ENCODE measurements at places on chromosomes 7 and 10. TPM values are rescaled to one million over a fixed set of nuclear protein-coding genes. Genes with fewer than 3 reads are reported as not detected.

Gene PTN
- total RNA-seq: 4.3 TPM

DNA sequence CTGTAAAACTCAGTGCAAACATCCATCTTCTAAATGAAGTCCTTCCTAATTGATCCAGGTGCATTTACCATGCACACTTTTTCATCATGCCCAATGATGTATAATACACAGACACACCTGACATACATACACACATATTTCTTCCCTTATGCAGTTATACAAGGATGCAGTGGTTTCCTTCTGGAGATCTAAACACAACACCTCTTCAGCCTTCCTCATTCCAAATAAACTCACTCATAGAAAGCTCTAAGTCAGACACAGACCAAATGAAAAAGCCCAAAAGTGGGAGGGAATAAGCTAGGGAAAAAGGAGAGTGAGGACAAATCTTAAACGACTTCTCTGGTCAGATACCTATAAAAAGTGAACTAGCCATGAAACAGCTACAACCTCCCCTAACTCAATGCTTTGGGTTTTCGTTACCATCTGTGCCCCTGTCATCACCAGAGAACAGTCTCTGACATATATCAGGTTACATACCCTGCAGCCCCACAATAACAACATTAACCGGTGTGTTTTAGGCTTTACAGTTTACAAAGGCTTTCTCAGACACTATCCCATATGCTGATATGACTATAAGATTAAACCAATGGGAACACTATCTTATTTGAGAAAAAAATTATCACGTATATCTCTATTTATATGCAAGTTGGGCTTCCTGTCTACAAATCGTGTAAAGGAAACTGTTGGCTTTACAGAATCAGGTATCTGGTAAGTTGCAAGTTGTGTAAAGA lies 675.2 kb downstream of the PHTF2 start:
- no peak overlapping the region for H3K27ac ChIP-seq
- H3K36me3 ChIP-seq: no peaks in the 10 kb centered on the region
- DNase-seq: no peak
- H3K27me3 ChIP-seq: no peaks in the 10 kb centered on the region

- H3K4me3 ChIP-seq: no peak overlapping the region
- peaks cover 14% of the 10 kb centered on the region for H3K4me1 ChIP-seq
- H3K27ac ChIP-seq: peak overlapping the region; percentile 81
- no peaks in the 10 kb centered on the region for H3K36me3 ChIP-seq
- no peaks in the 10 kb centered on the region for H3K27me3 ChIP-seq
- DNase-seq: peak; percentile 77
Measured at GRCh38 chr10:69684020-69684980, 54.3 kb downstream of the FAM241B start.

- no peaks in the 10 kb centered on the region for H3K36me3 ChIP-seq
- no peak overlapping the region for H3K27ac ChIP-seq
- H3K4me1 ChIP-seq: no peaks in the 10 kb centered on the region
Measured at GRCh38 chr7:5177060-5177459, 13.0 kb upstream of the WIPI2 start.

DNA sequence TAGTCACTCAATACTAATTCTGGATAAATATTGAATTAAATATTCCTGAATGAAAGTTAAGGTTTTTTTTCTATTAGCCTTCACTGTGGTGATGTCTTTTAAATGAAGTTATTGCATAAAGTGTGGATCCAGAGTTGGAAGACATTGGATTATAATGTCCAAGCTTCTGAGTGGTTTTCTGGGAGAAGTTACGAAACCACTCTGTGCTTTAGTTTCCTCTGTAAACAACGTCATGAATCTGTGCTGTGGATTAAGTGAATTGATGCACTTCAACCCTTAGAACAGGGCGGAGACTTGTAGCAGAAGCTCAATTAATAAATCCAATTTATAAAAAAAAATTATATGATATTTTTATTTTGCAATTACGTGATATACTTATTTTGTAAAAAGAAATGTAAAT lies 271.7 kb downstream of the BICC1 start:
- no peak overlapping the region for H3K4me3 ChIP-seq
- no peaks in the 10 kb centered on the region for H3K27me3 ChIP-seq
- no peak overlapping the region for H3K27ac ChIP-seq
- no peaks in the 10 kb centered on the region for H3K36me3 ChIP-seq

- H3K27ac ChIP-seq: no peak overlapping the region
- H3K4me1 ChIP-seq: no peaks in the 10 kb centered on the region
- H3K4me3 ChIP-seq: no peak overlapping the region
- DNase-seq: peak; percentile 33
Measured at GRCh38 chr7:157043745-157044144, 33.3 kb upstream of the MNX1 start.

DNA sequence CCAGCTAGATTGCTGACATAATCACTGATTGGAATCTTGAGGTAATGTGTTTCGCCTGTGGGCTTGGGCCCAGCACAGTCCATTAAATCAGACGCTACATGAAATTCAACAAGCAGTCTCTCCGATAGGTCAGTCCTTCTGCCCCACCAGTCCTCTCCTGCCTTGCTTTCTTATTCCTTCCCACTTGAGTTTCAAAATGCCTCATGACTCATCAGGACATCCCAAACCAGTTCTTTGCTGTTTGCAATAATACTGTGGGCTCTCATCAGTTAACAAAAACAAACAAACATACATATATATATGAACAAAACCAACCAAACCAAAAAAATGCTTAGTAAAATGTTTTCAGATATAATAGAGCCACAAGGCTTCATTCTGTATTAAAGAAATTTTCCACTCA lies 599.0 kb downstream of the SORCS1 start:
- no peaks in the 10 kb centered on the region for H3K4me1 ChIP-seq
- DNase-seq: no peak
- no peak overlapping the region for H3K27ac ChIP-seq
- no peaks in the 10 kb centered on the region for H3K27me3 ChIP-seq
- no peaks in the 10 kb centered on the region for H3K36me3 ChIP-seq

Measured in upper lobe of left lung (tissue), 6 donors.